ENCODE measurements at places on chromosomes 12 and 14.

DNA sequence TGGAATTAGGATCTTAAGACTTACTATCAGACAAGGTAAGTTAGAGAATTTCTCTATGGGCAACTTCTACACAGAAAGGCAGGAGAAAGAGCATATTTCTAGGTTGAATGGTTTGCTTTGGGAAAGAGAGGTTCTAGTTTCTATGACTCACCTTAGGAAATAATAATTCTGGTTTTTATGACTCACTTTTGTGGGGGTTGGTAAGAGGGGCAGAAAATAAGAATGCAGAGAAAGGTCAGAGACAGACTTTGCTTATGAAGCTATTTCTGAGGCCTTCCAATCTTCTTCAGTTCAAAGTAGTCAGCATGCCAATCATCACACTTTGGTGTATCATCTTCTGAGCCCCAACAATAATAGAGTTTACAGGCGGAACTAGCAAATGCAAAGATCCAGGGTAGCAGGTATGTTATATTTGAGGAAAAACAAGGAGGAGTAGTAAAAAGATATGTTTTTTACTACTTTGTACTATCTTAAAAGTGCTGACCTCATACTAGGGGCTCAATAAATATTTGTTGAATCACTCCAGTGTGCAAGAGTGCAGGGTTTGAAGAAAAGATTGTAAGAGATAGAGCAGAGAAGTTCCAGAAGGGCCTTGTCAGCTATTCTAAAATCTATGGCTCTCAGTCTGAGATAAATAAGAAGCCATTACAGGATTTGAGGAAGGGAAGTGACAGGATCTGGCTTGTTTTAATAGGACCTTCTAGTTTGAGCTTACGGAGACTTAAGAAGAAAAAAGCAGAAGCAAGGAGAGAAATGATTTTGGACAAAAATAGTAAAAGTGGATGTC lies 56.7 kb upstream of the LRFN5 start:
- no peak for DNase-seq

GRCh38 chr12:65800937-65801336 lies 23.3 kb upstream of the HMGA2 start:
- no peak for DNase-seq

- no peak for DNase-seq
Measured at GRCh38 chr12:109996483-109996853, 300 bp upstream of the GIT2 start.

DNA sequence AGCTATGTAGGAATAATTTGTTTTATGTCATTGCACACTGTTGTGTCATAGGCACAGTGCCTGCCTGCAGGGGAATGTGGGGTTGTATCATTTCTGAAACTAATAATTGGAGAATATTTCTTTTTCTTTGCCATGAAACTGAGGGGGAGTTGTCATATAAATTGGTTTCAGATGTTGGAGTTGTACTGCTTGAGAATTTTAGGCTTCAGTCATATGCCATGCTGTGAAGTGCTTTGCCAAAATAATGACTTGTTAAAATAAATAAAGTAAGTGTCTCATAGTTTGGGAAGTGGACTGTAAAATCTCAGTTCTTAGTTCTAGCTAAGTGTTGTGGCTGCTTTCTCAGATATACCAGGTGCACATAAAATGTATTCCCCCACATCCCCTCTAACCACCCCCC lies 116.8 kb downstream of the DAAM1 start:
- no peak for DNase-seq

DNA sequence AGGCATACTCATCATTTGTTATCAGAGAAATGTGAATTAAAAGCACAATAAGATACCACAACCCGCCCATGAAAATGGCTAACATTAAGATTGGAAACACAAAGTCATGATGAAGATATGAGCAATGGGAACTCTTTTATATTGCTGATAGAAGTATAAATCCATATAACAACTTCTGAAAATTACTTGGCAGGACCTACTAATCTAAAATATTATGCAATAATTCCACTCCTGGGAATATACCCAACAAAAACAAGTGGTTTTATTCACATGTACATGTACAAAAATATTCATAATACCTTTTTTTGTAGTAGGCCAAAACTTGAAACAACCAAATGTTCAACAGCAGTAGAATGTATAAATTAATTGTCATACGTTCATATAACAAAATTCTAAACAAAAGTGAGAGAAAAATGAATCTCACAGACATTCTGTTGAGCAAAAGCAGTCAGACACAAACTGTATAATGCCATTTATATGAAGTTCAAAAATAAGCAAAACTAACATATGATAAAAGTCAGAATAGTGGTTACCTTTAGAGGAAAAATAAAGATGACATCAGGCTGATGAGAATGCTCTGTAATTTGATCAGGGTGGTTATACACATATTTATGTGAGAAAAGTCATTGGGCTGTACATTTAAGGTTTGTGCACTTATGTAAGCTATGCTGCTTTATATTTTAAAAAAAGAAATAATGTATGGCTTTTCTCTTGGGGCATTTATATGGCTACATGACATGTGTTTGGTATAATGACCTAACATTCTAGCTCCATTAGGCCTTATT lies 309.2 kb upstream of the KITLG start:
- no peak for DNase-seq

- no peak for DNase-seq
Measured at GRCh38 chr12:12156828-12157227, 86.1 kb downstream of the BCL2L14 start.

- DNase-seq, result no peak
Measured at GRCh38 chr12:92332552-92332951, 186.9 kb upstream of the BTG1 start.

DNA sequence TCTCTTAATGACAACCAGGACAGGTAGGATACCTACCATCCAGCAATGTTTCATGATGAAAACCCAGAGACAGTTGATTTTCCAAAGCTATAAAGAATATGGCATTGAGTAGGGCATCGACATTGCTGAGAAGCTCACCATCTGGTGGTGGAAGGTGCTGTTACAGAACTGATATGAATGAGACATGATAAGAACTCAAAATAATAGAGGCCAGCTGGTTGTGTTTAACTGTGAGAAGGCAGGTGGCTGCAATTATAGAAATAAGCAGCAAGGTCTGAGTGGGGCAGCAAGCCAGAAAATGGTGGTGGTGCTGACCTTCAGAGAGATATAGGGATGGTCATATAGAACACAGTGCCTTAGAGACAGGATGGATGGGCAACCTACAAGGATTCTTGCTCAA lies 449.7 kb downstream of the BTG1 start:
- no peak for DNase-seq

DNA sequence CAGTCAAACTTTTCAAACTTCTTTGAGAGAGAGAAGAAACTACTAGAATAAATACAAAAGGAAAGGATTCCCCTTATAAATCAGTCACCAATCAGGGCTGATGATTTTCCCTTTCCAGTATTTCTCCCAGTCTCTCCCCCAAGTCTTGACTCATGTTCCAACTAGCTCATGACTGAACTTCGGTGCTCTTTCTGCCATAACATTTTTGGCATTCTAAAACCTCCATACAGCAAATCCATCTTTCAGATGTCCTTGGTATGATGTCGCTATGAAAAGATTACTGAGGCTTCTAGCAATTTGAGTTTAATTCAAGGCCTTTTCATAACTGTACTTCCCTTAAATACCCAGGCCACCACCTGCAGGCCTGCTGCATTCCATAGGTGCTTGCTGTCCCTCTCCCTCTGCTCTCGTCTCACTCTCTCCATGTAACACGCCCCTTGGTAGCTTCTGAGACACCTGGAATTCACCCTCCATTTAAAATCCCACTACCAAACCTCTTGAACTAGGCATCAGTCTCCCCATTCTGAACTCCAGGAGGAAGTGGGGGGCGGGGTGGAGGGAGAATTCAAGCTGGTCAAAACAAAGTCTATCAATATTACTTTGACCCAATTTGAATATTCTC lies 2.4 kb downstream of the PRKD1 start:
- no peak for DNase-seq

- no peak for DNase-seq
Measured at GRCh38 chr12:27844366-27845090, 64.5 kb upstream of the MANSC4 start.

DNA sequence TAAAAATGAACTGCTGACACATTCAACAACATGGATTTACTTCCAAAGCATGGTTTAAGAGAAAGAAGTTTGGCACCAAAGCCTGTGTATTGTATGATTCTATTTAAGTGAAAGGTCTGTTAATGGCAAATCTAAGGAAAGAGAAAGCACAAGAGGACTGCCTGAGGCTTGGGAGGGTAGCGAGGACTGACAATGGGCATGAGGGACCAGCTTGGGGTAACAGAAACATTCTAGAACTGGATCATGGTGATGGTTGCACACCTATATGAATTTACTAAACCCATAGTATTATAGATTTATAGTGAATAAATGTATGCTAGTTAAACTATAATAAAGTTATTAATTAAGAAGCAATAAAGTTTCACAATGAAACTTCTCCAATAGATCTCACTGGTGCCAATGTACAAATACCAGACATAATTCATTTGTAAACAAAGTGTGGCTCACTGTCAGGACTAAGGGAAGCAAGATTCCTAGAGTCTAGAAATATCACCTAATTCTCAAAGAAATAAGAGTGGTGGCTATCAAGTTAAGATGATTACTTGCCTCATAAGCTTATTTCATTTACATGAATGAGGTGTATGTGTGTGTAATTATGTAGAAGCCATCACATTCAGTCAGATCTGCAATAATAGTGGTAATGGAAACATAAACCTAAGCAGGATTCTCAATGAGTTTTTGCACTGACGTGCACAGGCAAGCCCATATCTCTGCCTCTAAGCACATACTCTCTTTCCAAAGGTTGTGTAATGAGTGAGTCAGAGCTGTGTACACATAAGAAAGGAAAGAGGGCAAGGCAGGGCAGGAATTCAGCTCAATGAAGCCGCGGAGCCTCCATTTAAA lies 353.4 kb downstream of the KCNH5 start:
- no peak for DNase-seq

GRCh38 chr14:71138448-71139293 lies 231.4 kb downstream of the PCNX1 start:
- no peak for DNase-seq

- no peak for DNase-seq
Measured at GRCh38 chr12:109163167-109163566, 46.8 kb downstream of the ACACB start.

DNA sequence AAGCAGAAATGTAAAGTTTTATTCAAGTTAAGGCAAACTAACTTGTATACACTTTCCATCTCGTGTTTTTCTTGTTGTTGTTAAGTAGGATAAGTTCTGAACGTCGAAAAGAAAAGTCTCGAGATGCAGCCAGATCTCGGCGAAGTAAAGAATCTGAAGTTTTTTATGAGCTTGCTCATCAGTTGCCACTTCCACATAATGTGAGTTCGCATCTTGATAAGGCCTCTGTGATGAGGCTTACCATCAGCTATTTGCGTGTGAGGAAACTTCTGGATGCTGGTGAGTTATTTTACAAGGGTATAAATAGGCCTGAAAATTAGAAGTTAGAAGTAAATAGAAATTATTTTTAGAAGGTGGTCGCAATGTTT lies 25.0 kb downstream of the HIF1A start:
- DNase-seq, result no peak

- DNase-seq, result no peak
Measured at GRCh38 chr14:72962829-72963312, 36.6 kb downstream of the DCAF4 start.

- DNase-seq, result no peak
Measured at GRCh38 chr14:99654235-99654985, 9.5 kb downstream of the HHIPL1 start.

DNA sequence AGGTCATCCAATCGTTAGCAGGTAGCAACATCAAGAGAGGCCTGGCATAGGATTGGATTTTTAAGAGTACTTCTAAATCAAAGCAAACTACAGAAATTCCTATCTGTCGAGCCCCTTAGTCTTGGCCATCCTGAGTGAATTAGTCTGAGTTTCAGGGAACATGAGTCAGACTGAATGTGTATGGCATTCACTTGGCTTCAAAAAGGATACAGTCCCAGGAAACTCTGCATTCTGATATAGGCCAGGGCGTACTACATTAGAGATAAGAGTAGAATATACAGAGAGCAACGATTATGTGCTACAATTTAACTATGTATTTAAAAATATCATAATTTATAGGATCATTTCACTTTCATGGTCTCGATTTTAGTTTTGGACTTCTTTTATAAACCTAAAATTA lies 242.2 kb downstream of the SOX5 start:
- no peak for DNase-seq

GRCh38 chr14:54483073-54483745 lies 5.6 kb downstream of the GMFB start:
- DNase-seq, result no peak

DNA sequence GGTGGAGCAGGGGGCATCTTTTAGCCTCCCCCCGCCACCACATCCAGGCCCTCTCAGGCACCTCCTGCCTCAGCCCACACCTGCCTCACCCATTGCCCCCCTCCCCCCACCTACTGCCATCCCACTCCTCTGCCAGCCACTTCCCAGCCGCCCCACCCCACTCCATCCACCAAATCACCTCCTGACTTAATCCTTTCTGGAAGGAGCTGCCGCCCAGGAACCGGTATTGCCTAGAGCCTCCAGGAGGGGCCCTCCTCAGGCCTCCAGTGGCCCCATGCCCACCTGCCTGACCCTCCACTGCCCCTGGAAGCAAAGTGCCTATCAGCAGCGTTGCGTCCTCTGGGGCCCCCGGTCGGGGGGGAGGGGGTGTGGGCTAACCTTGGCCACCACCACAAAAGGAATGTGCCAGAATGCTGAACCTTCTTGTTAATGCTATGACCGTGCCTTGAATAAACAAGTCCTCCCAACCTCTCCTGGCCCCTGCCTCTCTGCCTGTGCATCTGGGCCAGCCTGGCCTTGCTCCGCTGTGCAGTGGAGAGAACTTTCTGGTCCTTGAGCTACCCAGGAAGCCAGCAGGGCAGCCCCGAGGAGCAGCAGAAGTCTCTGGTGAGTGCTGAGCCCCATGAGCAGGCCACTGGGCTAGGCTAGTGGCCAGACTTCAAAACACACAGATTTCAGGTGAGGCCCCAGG lies 11.8 kb downstream of the NGB start:
- no peak for DNase-seq

GRCh38 chr12:68113644-68114043 lies 45.9 kb downstream of the IFNG start:
- no peak for DNase-seq

GRCh38 chr12:29299633-29300032 lies 81.3 kb downstream of the ERGIC2 start:
- DNase-seq, result no peak

DNA sequence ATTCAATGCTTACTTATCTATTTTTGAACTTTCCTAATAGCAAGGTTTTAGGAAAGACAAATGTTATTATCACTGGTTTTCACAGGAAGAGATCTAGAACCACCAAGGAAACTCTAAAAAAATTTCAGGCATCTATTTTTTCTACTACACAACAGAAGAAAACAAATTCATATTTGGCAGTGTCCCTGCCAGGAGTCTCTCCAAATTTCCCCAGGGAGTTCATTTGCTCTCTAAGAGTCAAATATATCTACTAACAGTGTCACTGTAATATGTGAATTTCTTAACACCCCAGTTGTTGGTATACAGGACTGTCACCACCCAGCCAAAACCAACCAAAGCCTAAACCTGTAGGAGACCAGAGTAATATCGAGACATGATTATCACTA lies 83.4 kb downstream of the STXBP6 start:
- no peak for DNase-seq

DNA sequence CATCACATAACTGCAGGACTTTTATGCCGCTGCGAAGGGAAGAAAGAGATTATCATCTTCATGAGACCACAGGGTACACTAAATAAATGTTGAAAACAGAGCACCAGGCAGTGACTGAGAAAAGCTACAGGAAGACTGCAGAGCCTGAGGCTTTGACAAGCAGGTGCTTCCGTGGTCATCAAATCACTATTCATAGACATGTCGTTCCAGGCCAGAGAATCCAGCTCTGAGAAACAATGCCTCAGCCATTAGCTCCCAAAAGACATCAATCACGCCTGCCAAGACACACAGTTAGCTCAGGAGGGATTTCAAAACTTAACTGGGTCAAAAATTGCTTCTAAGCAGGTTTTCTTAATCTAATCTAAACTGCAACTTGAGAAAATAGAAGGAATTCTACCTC lies 47.2 kb upstream of the GARIN6 start:
- DNase-seq, result no peak

All from mesothelial cell of epicardium (in vitro differentiated cells).